ENCODE measurements at places on chromosomes 11 and 22. TPM values are rescaled to one million over a fixed set of nuclear protein-coding genes. Genes with fewer than 3 reads are reported as not detected.
A peak's percentile ranks its signal among the peaks of the same experiment; 100 is the strongest.

MOGAT2 gene
- not detected for total RNA-seq

DNA sequence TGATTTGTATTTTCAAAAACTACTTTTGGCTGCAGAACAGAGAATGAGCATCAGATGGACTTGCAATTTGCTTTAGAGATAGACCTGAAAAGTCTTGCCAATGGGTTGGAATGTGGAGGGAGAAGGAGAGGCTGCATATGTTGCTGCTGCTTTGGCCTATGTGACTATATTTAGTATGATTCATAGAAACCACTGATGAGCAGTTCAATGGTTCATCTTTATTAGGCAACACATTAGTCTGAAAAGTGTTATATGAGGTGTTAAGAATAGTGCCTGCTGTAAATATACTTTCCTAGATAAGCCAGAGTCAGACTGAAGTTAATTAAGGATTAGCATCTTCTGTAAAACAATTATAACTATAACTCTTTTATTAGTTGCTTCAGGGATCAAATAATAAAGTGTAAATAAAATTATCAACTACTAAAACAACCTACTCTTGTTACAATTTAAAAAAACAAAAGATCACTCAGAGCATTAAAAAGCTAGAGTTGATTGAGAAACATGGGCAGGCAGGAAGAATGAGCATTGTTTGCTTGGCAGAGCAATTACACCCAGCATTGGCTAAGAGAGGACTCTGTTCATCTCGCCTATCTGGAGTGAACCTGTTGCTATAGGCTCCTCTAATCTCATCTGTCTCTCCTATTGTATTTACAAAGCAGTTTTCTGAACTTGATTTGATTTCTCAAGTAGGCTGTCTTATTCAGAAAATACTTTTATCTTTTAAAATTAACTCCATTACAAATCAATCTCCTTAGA lies 36.3 kb downstream of the HORMAD2 start:
- DNase-seq, result peak; percentile 2

- DNase-seq, result no peak
Observed at GRCh38 chr11:70597751-70598625, 199.7 kb downstream of the CTTN start.

DNA sequence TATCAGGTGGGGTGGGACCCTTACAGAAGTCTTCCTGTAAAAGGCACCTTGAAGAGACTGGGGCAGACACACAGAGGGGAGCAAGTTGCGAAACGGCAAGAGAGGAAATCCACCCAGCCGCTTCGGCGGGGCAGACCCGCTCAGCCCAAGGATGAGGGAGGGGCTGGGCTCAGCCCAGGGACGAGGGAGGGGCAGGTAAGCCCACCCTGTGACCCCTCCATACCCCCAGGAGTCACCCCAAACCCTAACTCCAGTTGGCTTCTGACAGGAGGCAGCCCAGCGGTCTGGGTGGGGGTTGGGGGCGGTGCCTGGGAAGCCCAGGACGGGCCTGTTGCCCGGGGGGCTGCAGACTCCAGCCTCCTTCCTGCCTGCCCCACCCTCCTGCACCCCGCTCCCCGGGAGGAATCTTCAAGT lies 965 bp downstream of the OSBPL5 start:
- DNase-seq, result no peak

DNA sequence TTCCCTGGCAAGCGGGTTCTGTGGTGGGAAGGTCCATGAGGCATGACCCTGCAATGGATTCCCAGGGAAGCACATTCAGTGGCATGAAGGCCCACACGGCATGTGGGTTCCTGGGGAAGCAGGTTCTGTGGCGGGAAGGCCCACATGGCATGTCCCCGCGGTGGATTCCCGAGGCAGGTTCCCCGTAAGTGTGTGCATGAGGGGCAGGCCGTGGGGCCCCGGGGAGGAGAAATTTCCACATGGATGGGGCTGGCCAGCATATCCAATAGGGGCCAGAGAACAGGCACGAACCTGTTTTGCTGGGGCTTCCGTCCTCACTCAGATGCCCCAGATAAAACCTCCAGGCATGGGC lies 83.7 kb downstream of the PHF21B start:
- no peak for DNase-seq

DNA sequence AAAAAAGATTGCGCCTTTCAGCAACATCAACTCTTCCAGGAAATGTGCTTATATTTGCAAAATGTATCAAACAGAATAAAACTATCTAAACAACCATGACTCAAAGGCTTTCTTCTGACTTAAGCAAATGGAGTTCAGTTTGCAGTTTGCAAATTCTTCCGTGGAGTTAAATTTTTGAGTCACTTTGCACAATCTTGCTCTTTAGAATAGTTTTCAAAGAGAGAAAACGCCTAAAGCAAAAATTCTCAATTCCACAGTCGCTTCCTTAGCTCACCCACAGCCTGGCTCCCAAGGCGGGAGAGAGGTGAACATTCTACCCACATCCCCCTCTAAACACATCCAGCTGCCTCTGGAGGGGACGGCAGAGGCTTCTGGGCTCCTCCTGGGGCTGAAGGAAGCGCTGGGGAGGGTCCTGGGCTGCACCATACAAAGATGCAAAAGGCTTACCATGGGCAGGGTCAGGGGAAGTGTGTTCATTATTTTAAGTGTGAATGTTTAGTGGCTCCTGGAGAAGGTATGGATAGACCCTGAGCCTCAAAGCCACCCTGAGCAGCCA lies 1487.3 kb downstream of the TBC1D22A start:
- DNase-seq, result no peak

DNA sequence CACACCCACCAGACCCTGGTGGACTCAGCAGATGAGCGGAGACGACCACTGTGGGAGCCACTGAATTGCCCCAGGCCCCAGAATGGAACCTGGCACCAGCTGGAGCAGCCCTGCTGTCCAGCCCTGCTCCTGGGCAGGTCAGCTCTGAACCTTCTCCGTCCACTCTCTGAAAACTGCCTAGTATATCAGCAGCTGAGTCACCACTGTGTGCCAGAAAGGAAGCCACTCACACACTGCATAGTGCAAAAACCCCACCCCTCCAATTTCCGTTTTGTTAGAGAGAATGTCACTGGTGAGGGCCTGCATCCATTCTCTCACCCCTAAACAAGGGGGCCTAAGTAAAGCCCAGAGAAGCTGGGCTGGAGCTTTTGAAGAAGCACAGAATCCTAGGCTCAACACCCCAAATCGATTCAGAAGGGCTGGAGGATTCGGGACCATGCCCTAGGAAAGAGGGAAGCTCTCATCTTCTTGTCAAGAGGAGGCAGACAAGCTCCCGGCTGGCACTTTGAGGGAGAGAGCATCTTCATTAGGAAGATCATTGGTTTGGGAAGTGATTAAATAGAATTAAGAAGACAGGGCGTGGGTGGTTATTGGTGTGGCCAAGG lies 44.5 kb downstream of the GALNT18 start:
- DNase-seq, result peak; percentile 11

GRCh38 chr11:12677131-12677530 lies 2.9 kb downstream of the TEAD1 start:
- DNase-seq, result no peak

MIOX gene
- 0.18 TPM for total RNA-seq

GRCh38 chr11:73404048-73404447 lies 27.8 kb downstream of the RELT start:
- DNase-seq, result peak; percentile 28

- no peak for DNase-seq
Observed at GRCh38 chr22:20568502-20569058, 61.2 kb downstream of the MED15 start.

GRCh38 chr22:45435544-45436139 lies 22.1 kb downstream of the RIBC2 start:
- peak; percentile 79 for DNase-seq

- no peak for DNase-seq
Observed at GRCh38 chr11:113419454-113420003, 31.9 kb downstream of the ANKK1 start.

TREH gene
- 0.09 TPM for total RNA-seq

HBG2 gene
- total RNA-seq, result not detected

- peak; percentile 67 for DNase-seq
Observed at GRCh38 chr11:9264316-9265210, 587 bp downstream of the DENND5A start.

DNA sequence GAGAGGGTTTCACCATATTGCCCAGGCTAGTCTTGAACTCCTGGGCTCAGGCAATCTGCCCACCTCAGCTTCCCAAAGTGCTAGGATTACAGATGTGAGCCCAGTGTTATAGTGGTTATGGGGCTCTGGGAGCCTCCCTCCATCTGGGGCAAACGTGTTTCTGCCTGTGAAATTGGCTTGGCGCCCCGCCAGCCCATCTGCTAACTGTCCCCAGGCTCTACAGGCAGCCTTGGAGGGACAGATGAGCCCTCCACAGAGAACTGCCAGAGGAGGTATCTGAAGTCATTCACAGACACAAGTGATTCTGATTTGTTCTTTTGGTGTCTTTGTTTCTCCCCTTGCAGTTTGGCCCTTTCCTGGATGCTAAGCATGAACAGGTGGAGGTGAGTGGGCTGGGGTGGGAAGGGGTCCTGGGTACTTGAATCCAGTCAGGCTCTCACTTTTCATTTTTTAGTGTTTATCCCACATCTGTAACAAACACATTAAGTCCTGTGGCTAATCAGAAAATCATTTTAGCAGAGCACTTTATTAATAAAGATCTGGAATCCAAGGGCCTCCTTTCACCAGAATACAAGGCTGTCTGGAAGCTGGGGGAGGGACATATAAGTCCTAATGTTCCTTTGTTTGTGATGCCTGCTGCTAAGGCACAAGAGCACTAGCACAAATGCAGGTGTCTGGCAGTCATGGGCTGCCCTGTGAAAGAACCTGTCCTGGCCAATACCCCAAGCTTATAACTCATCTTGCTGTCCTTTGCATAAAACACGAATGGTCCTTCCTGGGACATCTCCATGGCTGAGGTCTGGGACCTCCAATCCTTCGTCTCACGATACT lies 25.7 kb upstream of the CDC42EP2 start:
- no peak for DNase-seq

- DNase-seq, result peak; percentile 28
Observed at GRCh38 chr11:43736502-43737200, 56.1 kb downstream of the HSD17B12 start.

MYBPC3 gene
- total RNA-seq, result not detected

OR5L1 gene
- not detected for total RNA-seq

GAS2 gene
- total RNA-seq, result 0.62 TPM

- no peak for DNase-seq
Observed at GRCh38 chr11:26227883-26228502, 103.9 kb upstream of the ANO3 start.

DNA sequence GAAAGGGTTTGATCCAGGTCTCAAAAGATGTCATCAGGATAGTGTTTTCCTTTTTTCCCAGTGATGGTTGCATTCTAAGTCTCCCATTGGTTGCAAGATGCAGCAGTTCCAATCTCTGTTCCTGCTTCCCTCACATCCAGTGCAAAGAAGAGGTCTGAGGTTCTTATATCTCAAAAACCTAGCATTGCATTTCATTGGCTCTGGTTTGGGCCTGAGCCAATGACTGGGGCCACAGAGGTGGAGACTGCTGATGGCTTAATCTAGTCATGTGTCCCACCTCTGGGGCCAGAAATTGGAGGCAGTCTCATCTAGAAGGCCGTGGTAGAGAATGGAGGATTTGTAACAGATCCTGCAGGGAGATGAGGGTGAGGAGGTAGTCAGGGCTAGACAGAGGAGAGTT lies 13.2 kb upstream of the MICAL2 start:
- DNase-seq, result no peak

OR52I1 gene
- total RNA-seq, result not detected

DNA sequence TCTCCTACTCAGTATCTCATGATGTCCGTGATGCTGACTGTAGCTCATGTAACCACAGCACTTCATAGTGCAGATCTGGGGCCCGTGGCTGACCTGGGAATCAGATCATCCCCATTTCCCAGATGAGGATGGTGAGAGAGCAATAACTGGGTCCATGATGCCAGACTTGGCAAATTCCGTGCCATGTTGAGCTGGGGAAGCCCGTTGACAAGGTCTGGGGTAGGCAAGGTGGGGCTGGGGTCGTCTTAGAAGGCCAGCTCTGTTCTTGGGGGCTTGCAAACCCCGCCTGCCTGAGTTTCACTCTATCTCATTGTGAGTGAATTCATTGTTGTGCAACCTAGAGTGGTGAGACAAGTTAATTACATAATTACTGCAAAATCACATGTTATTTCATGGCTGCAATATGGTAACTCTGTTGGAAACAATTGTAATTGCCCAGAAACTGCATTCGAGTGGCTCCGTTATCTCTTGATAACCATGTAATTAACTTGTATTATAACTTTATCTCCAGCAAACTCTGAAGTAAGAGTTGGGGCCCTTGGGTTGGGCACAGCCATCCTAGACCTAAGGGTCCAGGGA lies 41.7 kb downstream of the LMO1 start:
- DNase-seq, result no peak

CD3D gene
- total RNA-seq, result not detected

- no peak for DNase-seq
Observed at GRCh38 chr11:75786101-75786736, 17.6 kb downstream of the DGAT2 start.

DNA sequence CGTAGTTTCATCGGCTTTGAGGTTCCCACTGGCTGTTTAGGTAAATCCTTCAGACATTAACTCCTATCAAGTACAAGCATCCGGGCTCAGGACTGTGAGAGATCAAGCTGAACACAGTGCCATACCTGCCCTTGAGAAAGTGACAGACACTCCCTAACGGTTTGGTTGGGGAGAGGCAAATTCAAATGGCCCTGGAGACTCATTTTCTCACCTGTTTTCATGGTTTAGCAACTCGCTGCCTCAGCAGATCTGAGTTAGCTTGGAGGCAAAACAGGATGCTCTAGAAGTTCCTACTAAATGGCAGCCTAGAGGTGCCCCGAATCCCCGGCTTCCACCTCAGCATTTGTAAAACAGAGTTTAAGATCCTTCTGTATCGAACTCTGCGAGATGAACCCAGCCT lies 3.6 kb upstream of the FBXO3 start:
- no peak for DNase-seq

SMC1B gene
- not detected for total RNA-seq

TMEM191C gene
- total RNA-seq, result 1.3 TPM

AGBL2 gene
- total RNA-seq, result 0.59 TPM

- DNase-seq, result no peak
Observed at GRCh38 chr11:132137981-132138313, 767.5 kb downstream of the NTM start.

- no peak for DNase-seq
Observed at GRCh38 chr11:59728154-59728553, 14.5 kb upstream of the OR10V1 start.

GRCh38 chr11:19508165-19508564 lies 204.5 kb upstream of the NAV2 start:
- DNase-seq, result no peak

TEAD1 gene
- total RNA-seq, result 240 TPM

DNA sequence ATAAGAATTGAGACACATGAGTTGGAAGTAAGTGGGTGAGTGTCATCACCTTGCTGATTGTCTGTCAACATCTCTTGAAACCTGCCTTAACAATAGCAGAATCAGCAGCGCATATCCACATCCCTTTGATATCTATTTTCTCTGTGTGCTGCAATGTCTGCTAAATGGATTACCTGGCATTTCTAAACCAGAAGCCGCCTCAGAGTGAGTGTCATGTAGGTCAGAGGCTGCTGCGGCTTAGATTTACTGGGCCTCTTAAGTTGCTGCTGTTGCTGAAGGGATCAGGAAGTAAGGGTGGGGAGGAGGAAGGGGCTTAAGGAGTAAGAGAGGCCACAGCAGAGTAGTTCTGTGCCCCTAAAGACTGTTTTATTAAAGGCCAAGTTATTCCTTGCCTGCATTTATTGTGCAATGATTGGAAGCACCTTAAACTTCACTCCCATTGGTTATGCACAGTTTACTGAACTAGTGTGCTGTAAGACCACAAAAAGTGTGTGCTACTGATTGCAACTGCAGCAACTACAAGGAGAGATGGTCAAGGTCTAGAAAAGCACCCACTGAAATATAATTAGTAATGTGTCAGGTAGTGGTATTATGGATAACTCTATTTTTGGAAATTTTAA lies 29.8 kb upstream of the TMEM41B start:
- DNase-seq, result no peak
